ENCODE measurements at places on chromosomes 5 and 9.

DNA sequence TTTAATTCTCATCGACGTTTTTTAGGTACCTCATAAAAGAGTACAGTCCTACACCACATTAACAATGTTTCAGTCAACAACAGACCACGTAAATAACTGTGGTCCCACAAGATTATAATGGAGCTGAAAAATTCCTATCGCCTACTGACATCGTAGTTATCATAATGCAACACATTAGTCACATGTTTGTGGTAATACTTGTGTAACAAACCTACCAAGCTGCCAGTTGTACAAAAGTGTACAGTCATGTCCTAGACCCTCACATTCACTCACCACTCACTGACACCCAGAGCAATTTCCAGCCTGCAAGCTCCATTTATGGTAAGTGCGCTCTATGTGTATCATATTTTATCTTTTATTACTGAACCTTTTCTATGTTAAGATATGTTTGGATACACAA, 16.8 kb downstream of the GNAQ start:
- no peak for DNase-seq

DNA sequence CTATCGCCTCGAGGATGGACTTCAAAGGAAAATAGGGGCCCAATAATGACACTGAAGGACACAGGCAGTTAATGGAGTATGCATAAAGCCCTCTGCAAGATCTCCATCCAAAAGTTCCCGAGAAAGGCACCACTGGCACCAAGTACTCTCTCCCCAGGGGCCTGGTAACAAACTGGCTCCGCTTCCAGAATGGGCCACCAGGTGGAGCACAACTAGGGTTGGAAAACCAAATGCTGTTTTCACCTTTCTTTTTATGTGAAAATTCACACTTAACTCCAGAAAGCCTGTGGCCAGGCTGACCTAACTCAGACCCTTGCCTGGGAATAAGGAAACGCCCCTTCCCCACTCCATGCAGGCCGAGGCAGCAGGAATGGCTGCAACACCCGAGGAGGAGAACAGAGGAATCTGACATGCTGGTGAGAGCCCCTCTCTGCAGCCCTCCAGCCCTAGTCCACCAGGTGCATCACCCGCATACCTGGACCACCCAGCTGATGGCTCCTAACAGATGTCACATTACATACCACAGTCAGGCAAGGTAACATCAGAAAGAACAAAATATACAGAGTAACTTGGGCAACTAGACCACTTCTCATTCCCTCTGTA, 42.8 kb downstream of the CAMSAP1 start:
- DNase-seq, result peak; percentile 81

GRCh38 chr9:81535542-81536241, 153.7 kb downstream of the TLE1 start:
- DNase-seq, result no peak

- DNase-seq, result no peak
Observed at GRCh38 chr5:149826574-149826973, 96.5 kb downstream of the PPARGC1B start.
